CD4-positive, alpha-beta T cell treated with Interleukin-15 for 4 hours (primary cell): ENCODE measurements at places on chromosomes 5 and 9.

DNA sequence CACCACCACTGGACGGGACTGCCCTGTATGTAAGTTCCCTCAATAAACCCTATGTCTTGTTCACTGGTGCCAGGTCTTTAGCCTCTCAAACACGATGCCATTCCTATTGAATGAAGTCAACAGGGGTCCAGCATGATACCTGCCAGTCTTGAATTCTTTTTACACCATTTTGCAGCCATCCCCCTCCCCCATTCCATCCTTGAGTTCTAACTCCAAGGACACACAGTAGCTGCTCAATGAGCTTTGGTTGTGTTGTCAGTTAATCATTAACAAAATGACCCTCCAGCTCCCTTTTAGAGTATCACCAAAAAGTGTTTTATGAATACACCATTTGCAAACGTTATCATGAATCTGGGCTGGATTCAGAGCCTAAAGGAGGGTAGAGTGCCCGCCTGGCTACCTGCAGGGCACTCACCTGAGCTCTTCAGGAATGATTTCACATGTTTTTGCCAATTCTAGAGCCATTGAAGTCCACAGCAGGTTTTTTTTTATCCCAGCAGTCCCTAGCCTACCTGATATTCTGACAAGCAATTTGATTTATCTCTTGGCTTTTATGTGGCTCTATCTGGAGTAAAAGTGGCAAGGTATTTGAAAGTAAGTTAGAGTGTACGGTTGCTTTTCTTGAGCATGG is 271.8 kb downstream of the SMARCA2 start:
- no peak for DNase-seq

GRCh38 chr9:89969881-89970639 is 365.2 kb downstream of the GADD45G start:
- DNase-seq, result no peak

GRCh38 chr9:134403682-134404301 is 77.5 kb downstream of the RXRA start:
- DNase-seq, result peak; percentile 37

DNA sequence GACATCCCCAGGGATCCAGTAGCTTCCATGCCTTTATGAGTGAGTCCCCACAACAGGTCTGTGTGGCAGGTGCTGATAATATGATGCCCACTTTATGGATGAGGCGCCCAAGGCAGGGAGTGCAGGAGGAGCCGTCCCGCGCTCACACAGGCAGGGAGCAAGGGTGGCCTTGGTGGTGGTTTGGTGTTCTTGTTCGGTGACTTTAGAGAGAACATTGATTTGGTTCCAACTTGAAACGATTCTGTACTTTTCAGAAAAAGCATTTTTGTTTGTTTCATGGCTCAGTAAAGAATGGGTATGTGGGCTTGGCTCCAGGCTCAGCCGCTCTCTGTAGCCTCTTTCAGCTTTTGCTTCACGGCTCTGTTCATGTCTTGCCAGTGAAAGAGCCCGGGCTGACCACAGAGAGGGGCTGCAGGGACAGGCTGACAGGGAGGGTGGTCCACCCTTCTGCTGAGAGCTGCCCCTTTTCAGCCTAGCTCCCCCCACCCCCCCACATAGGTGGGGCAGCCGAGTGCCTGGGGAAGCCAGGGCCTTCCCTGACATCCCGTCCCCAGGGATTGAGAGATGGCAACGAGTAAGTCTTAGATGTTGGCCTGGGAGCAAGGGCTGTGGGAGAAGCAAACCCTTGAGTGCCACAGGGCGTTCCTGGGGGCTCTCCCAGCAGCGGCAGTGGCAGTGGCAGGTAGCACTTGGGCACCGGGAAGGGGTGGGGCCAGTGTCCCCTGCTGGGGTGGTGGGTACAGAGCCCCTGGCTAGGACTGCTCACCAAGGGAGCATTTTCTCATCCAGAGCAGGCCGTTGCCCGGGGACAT is 28.0 kb downstream of the NCS1 start:
- no peak for DNase-seq

DNA sequence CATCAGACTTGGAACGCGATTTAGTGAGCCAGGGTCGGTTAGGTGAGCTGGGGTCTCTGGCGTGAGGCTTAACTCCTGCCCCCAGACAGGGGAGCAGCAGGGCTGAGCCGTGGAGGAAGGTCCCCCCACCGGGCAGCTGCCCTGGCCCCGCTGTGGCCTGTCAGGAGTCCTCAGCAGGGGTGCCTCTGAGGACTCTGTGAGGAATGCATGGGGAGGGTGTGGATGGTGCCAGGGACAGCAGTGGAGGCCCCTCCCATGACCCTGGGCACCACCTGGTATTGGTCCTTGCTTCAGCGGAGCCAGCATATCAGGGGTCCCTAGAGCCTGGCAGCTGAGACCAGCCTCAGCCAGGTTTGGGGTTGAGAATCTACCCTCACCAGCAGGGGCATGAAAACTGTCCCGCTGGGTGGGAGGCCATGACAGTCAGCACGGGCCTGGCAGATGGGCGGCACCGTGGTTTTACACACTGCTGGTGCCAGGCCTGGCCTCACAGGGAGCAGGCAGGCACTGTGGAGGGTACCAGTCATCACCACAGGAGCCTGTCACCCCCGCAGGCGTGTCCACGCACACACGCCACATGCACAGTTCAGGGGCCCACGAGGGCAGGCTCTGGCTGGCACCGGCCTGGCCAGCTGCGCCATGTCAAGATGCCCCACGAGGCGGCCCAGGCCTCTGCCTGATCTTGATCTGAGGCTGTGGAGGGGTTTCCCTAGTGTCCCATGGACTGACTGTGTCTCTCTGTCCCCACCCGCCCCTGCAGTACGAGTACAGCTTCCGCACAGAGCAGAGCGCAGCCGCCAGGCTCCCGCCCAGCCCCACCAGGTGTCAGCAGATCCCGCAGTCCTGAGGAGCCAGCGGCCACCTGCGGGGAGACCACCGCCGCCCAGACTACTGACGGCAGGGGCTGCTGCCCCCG is 111.1 kb upstream of the LMX1B start:
- no peak for DNase-seq

DNA sequence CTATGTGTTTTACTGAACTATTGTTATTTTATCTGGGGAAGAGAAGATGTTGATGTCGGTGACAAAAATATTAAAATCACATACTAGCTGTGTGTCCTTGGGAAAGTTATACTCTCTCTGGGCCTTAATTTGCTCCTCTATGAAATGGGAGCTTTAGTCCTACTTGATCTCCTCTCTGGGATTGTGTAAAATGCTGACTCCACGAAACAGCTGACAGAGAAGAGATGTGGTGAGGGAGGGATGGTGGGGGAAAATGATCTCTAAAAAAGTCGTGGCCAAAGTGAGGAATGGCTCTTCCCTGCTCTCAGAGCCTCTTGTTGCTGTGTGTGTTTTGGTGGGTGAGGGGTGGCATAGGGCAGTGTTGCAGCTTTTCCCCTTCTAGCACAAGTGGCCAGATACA is 173.7 kb downstream of the MELK start:
- DNase-seq, result no peak

DNA sequence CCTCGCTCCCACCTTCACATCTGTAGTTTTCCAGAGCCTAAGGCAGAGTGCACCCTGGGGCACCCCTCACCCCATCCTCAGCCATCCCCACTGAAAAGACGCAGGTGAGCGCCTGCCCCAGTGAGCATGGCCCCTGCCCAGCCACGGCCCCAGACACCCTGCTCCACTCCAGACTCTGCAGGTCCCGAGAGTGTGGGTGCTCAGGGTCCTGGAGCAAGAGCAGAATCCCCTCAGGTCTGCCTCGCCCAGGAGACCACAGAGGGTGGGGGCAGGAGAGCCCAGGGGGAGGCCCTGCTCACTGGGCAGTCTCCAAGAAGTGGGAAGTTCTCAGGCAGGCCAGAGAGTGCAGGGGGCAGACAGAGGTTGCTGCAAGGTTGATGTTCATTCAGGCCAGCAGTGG is 158.6 kb upstream of the PPP1R26 start:
- no peak for DNase-seq

GRCh38 chr9:126056312-126057021 is 270.2 kb upstream of the MVB12B start:
- no peak for DNase-seq

GRCh38 chr5:150142959-150143349 is 12.7 kb downstream of the PDGFRB start:
- no peak for DNase-seq

DNA sequence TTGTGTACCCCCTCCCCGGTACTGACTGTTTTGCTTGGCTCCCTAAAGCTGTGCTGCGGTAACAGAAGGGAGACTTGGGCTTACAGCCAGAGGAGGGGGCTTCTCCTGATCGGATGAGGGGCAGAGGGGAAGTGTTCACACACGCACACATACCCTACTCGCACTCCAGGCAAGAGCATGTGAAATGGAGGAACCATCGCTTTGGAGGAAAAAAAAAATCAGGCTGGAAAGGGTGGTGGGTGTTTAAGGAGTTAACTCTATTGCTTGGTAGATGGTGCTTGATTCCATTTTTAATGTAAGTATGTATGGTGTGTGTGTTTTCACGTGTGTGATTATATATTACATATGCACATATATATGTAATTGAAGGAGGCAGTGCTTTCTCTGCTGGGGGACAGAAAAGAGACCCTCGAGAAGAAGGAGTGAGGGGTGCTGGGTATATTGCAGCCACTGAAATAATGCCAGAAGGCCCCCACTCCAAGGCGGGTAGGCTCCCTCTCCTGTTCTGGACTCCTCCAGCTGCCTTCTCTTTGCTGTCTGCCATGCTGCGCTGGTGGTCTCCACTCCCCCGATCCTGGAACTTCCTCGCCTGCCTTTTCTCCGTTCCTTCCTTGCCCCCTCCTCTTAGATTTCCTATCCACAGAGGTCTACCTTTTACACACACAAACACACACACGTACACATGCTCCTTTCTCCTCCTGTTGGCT is 721 bp downstream of the GRIA1 start:
- no peak for DNase-seq

DNA sequence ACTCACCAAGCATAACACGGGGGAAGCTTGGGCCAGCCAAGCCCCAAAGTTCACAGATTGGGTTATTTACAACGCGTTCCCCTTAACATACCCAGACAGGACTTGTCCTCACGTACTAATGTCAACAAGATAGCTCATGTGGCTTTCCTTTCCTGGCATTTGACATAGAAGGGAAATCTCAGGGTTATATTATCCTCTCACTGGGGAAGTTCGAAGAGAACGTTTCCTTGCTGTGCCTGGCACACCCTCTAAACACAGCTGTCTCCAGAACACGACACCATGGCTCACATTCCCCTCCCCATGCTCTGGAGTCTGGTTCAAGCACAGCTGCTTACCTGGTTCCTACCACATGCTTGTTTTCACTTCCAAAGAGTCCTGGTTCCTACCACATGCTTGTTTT is 46.8 kb upstream of the OTULINL start:
- DNase-seq, result no peak

GRCh38 chr5:107274571-107274970 is 396.2 kb downstream of the EFNA5 start:
- DNase-seq, result no peak
